Nucleus accumbens (tissue), 56 donors: ENCODE measurements at places on chromosomes 5 and 9.

DNA sequence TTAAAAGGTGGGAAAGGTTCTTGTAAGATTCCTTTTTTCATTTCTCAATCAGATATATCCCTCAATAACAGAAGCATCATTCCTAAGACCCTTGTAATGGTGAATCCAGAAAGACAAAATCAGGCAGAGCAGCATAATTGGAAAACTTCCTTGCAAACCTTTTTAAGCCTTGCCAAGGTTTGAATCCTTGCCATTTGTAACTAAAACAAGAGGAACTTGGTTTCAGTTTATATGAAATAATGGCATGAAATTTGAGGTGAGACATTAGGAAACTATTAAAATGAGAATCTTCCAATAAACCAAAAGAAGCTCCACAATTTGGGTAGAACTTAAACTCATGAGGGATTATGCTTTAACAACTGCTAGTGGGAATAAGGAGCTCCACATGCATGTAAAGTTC, 384.7 kb upstream of the SMC2 start:
- DNase-seq, result no peak

GRCh38 chr5:68240771-68241170, 25.2 kb downstream of the PIK3R1 start:
- DNase-seq, result no peak

GRCh38 chr5:116507051-116507537, 67.5 kb downstream of the SEMA6A start:
- DNase-seq, result no peak

DNA sequence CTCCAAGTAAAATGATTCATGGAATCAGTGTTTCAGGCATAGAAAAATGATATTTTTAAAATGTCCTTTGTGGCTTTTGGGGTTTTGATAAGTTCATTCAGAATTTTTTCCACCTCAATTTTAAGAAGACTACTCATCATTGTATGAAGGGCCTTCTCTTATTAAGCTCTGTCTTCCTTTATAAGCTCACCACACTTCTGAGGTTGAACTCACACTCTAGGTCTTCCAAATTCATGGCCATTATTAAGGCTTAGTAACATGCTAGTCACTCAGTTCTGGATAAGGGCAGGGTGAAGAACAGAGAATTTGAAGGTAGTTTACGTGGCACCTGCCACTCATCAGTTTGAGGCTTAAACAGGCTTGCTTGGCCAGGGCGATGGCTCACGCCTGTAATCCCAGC, 4.2 kb downstream of the MELK start:
- no peak for DNase-seq

- peak; percentile 8 for DNase-seq
Measured at GRCh38 chr5:32021771-32022170, 152.3 kb downstream of the GOLPH3 start.

DNA sequence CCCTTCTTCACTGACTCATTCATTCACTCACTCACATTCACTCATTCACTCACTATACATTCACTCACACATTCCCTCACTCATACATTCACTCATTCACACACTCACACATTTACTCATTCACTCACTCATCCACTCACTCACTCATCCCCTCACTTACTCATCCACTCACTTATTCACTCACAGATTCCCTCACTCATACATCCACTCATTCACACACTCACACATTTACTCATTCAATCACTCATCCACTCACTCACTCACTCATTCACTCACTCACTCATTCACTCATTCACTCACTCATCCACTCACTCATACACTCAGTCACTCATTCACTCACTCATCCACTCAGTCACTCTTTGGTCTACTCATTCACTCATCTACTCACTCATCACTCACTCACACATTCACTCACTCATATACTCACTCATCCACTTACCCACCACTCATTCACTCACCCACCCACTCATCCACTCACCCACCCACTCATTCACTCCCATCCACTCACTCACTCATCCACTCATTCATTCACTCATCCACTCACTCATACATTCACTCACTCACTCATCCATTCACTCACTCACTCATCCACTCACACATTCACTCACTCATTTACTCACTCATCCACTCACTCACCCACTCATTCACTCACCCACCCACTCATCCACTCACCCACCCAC, 27.2 kb downstream of the WNK2 start:
- no peak for DNase-seq

DNA sequence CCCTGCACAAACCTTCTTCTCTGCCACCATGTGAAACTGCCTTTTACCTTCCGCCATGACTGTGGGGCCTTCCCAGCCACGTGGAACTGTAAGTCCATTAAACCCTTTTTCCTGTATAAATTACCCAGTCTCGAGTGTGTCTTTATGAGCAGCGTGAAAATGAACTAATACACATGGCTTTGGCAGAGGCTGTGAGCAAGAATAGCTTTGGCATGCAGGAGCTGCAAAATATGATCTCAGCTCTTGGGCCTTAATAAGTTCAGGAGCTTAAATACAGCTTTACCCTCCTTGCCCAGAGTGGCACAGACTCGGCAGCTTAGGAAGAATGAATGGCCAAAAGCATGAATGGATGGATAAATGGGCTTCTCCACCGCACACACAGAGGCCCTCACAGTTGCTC, 15.7 kb upstream of the SLC36A1 start:
- no peak for DNase-seq

GRCh38 chr9:21251190-21251589, 11.4 kb upstream of the IFNA14 start:
- no peak for DNase-seq

DNA sequence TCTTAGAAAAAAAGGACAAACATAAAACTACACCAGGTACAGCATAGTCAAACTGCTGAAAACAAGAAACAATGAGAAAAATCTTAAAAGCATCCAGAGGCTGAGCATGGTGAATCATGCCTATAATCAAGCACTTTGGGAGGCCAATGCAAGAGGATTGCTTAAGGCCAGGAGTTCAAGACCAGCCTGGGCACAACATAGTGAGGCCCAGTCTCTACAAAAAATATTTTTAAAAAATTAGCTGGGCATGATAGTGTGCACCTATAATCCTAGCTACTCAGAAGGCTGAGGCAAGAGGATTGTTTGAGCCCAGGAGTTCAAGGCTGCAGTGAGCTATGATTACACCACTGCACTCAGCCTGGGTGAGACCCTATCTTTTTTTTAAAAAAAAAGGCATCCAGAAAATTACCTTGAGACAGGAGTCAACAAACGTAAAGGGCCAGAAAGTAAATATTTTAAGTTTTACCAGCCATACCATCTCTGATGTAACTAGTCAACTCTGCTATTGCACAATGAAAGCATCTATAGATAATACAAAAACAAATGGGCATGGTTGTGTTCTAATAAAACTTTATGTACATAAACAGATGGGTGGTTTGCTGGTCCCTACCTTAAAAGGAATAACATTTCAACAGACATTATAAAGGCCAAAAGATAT, 19.8 kb downstream of the AP3B1 start:
- no peak for DNase-seq

DNA sequence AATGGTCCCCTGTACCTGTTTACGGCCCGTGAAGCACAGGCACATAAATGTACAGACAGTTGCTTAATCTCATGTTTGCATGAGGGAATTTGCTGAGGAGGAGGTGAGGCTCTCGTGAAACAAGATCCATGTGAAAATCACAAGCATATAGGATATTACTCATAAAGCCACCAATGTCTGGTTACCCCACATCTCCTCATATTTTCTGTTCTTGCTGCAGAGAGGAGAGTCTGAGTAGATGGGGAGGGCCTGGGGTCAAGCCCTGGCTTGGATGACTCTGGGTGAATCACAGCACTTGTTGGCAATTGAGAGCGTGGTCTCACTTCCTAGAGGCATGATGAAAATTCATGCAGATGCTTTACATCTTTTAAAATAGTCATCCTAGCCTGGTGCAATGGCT, 975 bp downstream of the AGXT2 start:
- DNase-seq, result no peak

- no peak for DNase-seq
Measured at GRCh38 chr5:63961125-63961597, 1.1 kb downstream of the HTR1A start.

GRCh38 chr5:168575391-168576372, 3.5 kb downstream of the PANK3 start:
- DNase-seq, result no peak

- no peak for DNase-seq
Measured at GRCh38 chr9:90325913-90326653, 316.5 kb downstream of the DIRAS2 start.

DNA sequence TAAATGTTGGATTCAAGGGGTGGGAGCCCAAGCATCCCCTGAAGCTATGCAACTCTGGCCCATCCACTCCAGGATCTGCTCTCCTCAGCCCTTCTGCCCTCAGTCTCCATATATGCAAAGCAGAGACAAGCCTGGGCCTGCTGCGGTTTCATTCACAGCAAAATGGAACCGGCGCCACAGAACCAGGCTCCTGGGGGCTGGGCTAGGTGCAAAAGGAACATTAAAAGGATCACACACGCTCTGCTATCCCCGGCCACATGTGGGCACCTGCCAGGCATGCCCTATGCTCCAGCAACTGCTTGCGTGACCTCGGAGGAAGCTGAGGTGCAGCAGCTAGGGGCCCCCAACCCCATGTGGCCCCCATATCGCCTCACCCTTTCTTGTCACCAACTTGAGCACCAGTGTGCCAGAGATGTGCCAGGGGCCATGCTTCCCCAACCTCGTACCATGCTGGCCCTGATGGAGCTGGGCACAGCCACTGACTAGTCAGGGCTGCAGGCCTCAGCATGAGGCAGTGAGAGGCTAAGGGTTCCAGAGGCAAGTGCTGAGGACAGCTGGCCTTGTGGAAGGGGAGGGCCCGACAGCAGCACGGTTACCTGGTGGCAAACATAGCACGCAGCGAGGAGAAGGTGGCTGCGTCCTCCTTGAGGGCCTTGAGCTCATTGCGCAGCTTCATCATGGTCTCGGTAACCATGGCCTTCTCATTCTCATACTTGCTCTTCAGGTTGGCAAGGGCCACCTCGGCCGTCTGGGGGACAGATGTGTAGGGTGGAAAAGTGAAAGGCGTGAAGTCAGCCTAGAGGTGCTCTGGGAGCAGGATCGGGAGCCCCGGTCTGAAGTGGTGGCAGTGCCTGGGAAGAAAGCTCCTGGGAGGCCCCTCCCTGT, 47.2 kb downstream of the BICD2 start:
- no peak for DNase-seq
